Stimulated activated CD4-positive, alpha-beta T cell treated with anti-CD3 and anti-CD28 coated beads, Interleukin-12 subunit alpha, Interleukin-12 subunit beta, amount 100 ng/mL, for 48 hours (primary cell): ENCODE measurements at places on chromosomes 13 and 19.

DNA sequence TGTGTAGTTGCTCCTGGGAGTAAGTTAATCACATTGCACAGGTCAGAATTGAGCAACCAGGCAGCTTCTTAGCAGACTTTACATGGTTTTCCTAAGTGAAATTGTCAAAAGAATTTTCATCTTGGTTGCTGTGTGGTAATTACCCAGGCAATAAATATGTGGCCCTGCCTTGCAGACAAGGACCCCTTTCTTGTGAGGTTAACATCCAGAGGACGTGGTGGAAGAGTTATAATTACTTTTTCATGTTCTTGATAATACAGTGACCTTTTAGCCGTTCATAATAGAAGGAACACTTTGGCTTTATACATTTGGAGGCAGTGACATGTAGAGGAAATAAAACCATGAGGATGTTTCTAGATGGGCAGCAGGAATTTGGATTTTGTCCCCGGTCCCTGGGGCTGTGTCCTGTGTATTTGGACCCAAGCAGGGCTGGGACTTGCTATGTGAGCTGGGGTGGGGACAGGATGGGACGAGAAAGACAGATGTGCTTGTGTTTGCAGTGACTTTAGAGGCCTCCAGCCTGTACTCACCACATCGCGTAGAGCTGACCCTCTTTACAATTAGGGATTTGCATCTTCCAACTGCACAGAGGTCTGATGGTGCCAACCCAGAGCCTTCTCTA is 156.2 kb downstream of the STK24 start:
- DNase-seq: no peak

- DNase-seq: no peak
Observed at GRCh38 chr19:49085868-49086232, 599 bp downstream of the SNRNP70 start.

- DNase-seq: no peak
Observed at GRCh38 chr19:48118131-48118517, 7.5 kb upstream of the PLA2G4C start.

GRCh38 chr19:50311723-50312635 is 17.2 kb downstream of the KCNC3 start:
- no peak for DNase-seq

GRCh38 chr13:36858290-36858689 is 39.3 kb downstream of the RFXAP start:
- DNase-seq: no peak

DNA sequence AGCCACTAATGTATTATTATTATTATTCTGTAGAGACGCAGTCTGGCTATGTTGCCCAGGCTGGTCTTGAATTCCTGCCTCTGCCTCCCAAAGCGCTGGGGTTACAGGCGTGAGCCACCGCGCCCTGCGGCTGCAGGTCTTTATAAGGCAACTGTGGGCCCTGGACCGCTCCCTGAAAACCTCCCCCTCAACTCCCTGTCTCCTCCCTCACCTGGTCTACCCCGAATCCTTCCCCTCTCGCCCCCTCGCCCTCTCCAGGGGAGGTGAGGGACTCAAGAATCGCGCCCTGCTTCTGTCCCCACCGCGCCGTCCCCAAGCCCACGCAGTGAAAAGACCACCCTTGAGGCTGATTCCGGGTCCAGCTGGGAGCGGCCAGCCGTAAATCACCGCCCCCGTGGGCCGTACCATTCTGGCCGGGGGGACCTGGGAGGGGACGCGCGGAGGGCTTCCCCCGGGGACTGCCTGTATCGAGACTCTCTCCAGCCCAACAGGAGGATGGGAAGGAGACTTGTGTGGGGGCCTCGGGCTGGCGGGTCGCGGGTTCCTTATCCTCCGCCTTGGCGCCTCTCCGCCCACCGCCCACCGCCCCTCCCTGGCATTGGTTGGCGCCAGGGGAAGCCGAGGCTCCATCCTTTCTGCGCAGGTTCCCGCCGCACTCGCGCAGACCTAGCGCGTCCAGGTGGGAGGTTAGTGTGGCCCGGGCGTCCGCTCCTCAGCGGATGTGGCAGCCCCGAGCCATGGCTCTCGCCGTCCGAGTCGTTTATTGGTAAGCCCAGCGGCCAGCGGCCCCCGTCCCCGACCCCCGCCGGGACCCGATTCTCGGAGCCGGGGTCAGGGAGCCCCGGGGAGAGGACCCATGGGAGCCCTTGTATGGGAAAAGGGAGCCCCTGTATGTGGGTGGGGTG is at the start of gene SELENOW:
SELENOW (plus strand) TSS at position 655 of the 905 bp plus-strand sequence; CDS start at position 738, 83 bp downstream.
- peak; percentile 73 for DNase-seq

DNA sequence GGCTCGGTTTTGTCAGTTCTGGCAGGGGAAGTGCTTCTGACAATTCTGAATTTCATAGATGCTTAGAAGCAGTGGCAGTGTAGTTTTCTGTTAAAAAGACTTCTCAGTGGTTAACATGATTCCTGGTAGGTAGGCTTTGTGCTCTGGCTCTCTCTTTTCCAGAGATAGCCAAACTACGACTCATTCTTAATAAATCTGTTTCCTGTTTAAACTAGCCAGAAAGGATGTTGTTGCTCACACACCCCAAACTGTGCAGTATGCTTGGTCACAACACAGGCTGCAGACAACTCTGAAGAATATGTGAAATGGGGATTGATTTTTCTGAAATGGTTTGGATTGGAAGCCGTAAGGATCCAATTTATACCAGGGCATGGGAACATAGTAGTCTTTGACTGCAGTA is 711.5 kb downstream of the PCDH17 start:
- no peak for DNase-seq

DNA sequence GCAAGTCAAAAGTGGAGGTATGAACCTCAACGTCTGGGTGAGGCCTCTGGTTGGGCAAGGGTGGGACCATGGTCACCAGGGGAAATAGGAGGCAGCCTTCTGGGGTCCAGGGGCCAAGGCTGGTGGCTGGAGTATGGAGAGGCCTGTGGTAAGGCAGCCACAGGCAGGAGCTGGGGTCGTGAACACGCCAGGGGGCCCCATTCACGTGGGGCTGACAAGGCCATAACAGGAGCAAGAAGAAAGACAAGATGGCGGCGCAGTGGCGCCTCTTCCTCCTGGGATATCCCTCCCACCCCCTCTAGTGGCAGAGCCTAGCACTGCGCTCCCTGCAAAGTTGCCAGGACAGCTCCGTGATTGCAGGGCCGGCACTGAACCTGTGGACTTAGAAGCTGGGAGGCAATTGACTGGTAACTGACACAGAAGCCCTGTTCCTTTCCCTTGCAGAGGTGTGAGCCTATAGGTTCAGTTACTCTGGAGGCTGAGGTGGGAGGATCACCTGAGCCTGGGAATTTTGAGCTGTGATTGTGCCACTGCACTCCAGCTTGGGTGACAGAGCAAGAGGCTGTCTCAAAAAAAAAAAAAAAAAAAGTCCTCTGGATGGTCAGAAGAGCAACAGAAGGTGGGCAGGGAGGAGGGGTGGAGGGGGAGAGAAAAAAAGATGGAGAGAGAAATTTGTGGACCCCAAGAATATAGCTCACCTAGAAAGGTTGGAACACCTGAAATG is 19.7 kb upstream of the EDDM13 start:
- DNase-seq: peak; percentile 71

- no peak for DNase-seq
Observed at GRCh38 chr13:80093888-80094287, 247.0 kb downstream of the SPRY2 start.

DNA sequence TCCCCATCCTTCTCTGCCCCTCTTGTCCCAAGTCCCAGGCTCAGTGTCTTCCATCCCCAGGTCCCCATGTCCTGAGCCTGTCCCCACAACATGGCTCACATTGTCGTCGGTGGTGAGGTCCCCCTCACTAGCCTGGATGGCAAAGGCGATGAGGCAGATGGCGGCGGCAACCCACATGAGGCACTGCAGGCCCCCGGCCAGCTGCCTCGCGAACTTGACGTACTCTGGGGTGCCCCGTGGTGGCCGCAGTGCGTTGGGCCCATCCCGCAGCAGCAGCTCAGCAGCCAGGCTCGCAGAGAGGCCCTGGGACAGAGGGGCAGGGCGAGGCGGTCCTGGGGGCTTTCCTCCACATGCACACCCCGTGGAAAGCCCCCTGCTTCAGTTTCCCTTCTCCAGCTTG is 1.1 kb downstream of the ATP4A start:
- DNase-seq: no peak

DNA sequence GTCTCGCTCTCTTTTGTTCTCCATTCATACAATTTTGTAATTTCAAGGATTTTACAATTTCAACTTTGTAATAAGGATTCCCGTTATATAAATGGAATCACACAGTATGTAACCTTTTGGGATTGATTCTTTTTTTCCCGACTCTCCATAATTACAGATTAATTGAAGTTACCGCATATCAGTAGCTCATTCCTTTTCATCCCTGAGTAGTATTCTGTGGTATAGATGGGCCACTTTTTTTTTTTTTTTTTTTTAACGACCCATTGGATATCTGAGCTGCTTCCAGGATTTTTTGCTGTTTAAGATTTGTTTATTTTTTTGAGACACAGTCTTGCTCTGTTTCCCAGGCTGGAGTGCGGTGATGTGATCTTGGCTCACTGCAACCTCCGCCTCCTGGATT is 27.8 kb downstream of the UHRF1 start:
- no peak for DNase-seq

GRCh38 chr13:112704308-112705145 is 14.7 kb downstream of the ATP11A start:
- DNase-seq: no peak

DNA sequence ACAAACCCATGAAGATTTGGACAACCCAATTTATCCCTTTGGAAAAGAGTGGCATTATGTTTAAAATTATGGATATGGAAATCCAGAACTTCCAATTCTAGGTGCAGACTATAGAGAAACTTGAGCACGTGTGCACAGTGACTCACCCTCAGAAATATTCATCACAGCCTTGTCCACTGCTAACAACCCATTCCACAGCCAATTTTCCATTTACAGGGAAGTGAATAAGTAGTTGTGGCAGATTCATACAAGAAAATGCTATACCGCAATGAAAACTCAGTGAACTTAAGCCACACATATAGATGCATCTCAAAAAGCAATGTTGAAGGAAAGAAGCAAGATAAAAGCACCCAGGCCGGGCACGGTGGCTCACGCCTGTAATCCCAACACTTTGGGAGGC is 133.3 kb downstream of the USP12 start:
- no peak for DNase-seq

GRCh38 chr13:70255406-70255991 is 147.2 kb upstream of the KLHL1 start:
- no peak for DNase-seq

- DNase-seq: no peak
Observed at GRCh38 chr13:34816245-34816884, 125.7 kb upstream of the NBEA start.

- no peak for DNase-seq
Observed at GRCh38 chr13:78630511-78630910, 27.2 kb upstream of the POU4F1 start.

DNA sequence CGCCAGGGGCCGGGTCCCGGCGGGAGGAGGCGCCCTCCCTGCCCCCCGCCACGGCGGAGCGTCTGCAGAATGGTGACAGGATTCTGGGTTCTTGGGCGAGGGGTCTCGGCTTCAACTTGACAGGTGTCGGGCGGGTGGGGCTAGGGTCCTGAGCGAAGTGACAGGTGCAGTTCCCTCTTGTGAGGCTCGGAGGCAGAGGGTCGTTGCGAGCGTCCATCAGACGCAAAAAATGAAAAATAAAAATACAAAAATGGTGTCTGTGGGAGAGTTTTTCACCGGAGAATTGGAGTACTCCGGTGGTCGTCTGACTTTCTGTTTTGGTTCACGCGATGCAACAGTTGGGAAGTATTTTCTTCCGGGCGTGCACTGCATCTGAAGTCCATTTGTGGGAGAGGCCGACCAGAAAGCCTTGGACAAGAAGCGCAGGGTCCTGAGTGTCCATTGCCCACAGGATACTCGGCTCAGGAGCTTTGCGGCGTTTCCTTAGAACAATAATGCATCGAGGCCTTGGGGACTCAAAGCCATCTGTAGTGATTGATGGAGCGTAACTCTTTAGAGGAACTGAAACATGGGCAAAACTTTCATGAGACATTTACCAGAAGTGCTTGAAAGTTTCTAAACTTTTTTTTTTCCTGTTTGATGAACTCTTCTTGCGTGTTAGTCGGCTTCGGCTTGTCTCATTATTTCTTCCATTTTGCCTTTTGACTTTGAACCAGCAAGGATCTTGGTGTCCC is 759 bp downstream of the RB1 start:
- no peak for DNase-seq

- no peak for DNase-seq
Observed at GRCh38 chr13:29711776-29712175, 116.3 kb upstream of the SLC7A1 start.

- DNase-seq: no peak
Observed at GRCh38 chr13:25816239-25816638, 235.6 kb downstream of the SHISA2 start.

DNA sequence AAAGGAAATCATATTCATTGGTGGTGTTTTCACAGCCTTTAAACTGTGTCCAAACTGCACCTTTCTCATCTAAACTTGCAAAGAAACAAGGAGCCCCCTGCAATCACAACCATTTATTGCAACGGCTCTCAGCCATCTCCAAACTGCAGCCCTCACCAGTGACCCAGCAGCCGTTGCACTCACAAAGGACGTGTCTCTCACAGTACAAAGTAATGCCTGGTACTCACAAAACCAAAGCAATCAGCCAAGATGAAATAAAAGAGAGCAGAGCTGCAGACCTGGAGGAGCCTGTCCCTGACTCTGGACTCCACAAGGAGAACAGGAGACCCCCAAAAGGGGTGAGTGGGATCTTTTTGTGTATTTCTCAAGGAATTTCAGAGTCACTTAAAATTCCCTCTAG is 20.2 kb upstream of the CEACAM21 start:
- no peak for DNase-seq

DNA sequence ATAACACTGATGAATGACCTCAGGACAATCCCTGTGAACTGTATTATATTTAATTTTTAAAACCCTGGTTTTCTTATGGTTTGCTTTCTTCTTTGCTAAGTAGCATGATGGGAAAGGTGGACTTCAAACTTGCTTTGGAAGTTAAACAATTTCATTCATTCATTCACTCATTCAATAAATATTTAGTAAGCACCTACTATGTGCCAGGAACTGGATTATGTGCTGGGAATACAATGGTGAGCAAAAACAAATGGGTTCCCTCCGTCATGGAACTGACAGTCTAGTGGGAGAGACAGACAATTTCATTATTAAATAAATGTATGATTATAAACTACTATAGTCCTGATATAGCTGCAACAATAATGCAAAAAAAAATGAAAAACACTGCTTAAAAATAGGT is 70.3 kb downstream of the USP12 start:
- DNase-seq: no peak

- DNase-seq: peak; percentile 73
Observed at GRCh38 chr19:1811942-1812425, at the start of gene ATP8B3. Gene ATP8B3 (minus strand): TSS chr19:1812276. CDS start chr19:1811736, 540 bp downstream.
